ENCODE measurements at places on chromosomes 6 and 20. TPM values are rescaled to one million over a fixed set of nuclear protein-coding genes. Genes with fewer than 3 reads are reported as not detected.

The C20orf202 gene
- not detected for total RNA-seq

The PDYN gene
- 0.06 TPM for total RNA-seq

The OTOR gene
- total RNA-seq = not detected

The LRRN4 gene
- not detected for total RNA-seq

The PLN gene
- not detected for total RNA-seq

The SNPH gene
- 3.7 TPM for total RNA-seq

The SGK2 gene
- 11.0 TPM for total RNA-seq

The TFAP2D gene
- total RNA-seq = not detected
